ENCODE measurements at places on chromosomes 16 and 17.
A peak's percentile ranks its signal among the peaks of the same experiment; 100 is the strongest.

DNA sequence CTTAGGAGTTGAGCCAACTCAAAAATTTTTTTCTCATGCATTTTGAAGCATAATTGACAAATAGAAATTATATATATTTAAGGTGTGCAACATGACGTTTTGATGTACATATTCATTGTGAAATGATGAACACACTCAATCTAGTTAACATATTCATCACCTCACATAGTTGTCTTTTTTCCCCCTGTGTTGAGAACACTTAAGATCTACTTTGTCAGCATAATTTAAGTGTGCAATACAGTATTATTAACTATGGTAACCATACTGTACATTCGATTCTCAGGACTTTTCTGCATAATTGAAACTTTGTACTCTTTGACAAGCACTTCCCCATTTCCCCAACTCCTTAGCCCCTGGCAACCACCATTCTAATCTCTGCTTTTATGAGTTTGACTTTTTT is 192.2 kb upstream of the ZKSCAN2 start:
- no peak for DNase-seq

DNA sequence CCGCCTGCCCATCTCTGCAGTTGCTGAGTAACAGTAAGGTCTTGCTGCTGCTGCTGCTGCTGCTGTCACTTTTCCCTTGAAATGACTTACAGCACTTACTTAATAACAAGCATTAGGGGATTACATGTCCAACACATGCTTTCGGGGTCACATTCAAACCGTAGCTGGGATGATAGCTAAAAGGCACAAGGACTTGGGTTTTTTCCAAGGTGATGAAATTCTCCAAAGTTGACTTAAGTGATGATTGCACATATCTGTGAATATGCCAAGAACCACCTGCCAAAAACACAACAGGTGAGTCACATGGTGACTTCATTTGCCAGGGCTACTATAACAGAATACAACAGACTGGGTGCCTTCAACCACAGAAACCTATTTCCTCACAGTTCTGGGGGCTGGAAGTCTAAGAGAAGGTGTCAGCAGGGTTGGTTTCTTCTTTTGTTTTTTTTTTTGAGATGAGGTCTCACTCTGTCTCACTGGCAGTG is 121.9 kb upstream of the TNRC6C start:
- DNase-seq: no peak

DNA sequence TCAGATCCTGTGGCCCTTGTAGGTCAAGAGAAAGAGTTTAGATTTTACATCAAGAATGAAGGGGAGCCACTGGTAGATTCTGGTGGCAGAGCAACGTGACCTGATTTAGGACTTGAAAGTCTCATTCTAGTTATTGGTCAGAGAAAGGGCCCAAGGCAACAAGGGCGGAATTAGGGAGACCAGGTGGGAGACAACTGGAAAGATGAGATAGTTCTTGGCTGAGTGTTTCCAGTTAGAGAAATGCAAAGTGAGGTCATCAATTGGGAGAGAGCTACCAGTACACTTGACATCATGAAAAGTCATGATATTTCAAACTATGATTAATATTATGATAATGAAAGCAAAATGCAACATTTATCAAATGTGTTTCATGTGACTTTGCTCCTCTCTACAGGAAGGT is 147.2 kb upstream of the FAM20A start:
- DNase-seq: no peak

GRCh38 chr16:84618581-84619460 is 943 bp upstream of the COTL1 start:
- DNase-seq: no peak

DNA sequence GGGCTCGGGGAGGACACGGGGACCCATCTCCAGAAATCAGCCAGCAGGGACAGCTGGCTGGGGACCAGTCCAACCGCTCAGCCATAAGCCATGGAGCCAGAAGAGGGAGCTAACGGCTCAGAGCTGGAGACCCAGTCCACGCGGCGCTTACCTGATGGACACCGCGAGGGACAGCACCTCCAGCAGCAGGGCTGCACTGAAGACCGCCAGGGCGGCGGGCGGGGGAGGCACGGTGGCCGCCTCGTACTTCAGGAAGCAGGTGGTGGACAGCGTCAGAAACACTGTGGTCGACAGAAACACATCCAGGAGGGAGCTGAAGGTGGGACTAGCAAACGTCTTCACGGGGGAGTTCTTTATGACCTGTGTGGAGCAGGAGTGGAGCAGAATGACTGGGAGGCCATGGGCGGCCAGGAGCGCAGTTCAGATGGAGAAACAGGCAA is 102.6 kb upstream of the CREBBP start:
- peak; percentile 85 for DNase-seq

DNA sequence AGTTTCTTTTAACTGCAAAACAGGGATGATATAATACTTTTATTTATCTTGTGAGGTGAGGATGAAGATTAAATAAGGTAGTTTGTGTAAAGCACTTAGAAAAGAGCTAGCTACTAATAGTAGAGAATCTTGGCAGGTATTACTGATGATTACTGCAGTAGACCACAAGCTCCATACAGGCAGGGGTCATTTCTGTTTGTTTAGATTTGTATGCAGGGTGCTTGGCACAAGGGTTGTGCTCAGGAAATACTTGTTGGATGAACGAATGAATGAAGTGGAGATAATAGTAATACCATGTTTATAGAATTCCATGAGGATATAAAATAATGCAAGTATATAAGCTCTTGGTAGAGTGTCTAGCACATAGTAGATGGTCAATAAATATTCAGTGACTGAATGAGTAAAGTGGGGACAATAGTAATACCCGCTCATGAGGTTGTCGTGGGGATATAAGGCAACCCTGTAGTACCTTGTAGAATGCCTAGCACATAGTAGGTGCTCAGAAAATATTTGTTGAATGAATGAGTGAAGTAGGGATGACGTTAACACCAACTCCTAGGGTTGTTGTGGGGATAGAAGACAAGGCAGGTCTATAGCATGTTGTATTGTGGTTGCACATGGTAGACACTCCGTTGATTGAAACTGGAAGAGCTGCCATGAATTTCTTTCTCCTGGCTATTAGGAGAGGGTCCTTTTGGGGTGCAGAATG is 83.0 kb downstream of the ABCC1 start:
- no peak for DNase-seq

DNA sequence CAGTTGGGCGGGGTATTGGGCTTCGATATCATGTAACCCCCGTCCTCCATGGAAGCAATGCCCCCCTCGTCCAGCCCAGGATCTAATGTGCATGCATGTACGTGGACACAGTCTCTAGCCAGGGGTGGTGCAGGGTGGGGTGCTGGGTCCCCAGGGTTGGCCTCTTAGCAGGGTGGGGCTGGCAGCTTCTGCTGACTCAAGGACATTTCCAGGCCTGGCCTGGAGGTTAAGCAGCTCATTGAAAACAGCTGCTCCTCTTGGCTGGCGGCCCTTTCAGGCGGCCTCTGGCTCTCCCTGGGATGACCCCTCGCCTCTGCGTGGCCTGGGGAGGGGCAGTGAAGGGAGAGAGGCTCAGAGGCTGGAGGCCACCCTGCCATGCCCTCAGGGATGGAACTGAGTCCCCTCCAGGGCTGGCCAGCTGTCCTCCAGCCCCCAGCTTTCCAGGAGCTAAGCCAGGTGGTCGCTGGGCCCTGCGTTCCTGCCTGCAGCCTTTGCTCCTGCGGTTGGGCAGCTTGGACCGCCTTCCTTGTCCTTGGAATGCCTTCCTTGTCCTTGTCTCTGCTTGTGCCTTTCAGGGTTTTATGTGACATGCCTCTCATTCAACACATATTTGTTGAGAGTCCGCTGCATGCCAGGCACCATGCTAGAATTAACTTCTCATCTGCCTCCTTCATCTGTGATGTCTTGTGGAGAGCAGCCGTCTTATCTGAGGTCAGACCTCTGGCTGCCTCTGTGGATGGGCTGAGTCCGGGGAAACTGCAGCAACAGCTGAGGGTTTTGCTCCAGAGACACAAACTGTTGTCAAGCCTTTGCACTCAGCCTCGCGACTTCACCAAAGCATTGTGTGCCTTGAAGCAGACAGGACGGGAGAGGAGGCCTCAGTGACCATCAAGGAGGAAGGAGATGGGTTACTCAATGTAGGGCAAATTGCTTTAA is 26.6 kb downstream of the MRC2 start:
- peak; percentile 46 for DNase-seq

DNA sequence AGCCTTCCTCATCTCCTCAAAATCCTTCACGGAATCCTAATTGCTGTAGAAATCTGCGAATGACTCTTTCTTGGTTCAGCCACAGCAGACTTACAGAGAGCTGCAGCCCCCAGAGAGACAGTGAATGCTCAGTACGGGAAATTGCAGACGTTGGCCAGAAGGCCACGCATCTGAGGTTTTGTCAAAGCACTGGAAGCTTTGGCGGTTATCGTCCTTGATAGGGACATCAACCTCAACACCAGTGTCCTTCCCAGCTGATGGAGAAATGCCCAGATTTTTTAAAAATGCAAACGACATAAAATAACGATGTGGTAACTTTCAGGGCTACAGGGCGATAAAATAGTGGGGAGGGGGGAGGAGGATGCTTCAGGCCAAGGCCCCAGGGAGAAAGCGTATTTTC is 166.6 kb upstream of the CIBAR2 start:
- no peak for DNase-seq

GRCh38 chr17:74430706-74431567 is 951 bp upstream of the GPRC5C start:
- peak; percentile 75 for DNase-seq

DNA sequence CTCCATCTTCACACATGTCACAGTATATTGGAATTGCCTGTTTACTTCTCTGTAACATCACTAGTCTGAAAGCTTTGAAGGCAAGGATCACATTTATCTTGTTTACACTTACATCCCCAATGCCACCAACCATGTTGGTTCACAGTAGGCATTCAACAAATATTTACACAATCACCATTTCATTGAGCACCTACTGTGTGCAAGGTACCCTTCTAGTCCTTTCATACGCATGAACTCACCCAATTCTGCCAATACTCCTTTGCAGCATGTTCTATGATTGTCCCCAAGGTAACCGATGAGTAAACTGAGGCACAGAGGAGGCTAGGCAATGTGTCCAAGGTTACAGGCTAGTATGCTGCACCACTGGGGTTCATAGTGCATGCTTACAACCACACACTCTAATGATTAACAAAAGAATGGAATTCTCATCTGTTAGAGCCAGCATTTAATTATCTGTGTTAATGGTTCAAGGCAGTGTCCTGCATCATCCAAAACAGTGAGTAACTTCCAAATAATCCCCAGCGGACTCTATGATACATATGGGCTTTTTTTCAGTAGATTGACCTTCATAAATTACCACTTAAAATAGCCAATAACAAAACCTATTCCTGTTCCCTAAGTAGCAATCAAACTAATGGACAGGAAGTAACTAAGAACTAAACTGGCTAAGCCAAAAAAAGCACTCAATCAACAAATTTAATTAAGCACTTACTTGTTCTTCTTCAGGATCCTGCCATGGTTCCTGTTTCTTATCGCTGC is 364.5 kb upstream of the XYLT1 start:
- no peak for DNase-seq

- DNase-seq: peak; percentile 17
Measured at GRCh38 chr16:14958970-14959369, 15.9 kb upstream of the PDXDC1 start.

- peak; percentile 37 for DNase-seq
Measured at GRCh38 chr16:8589057-8589899, 1.0 kb downstream of the TMEM114 start.

- DNase-seq: peak; percentile 92
Measured at GRCh38 chr16:2964475-2965336, 631 bp downstream of the KREMEN2 start.

DNA sequence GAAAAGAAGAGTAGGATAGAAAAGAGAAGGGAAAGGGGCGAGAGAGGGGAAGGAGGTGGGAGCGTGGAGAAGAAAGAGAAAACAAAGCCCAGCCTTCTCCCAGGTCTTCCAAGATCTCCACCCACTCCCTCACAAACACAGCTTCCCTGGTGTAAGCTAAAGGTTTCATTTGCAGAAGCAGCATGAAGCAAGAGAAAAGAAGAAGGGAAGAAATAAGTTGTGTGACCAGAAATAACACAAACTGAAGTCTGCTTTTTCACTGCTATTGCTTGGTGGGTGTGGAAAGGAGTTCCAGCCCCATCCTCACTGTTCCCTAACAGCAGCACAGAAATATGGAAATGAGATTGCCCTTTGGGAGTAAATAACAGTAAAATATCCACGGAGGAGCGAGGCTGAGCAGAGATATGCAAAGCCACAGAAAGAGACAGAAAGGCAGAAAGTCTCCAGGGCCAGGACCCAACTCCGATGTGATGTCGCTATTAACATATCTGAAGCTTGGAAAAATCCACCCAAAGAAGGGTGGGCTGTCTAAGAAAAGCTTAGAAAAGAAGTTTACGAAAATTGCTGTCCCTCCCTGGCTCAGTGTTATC is 10.3 kb upstream of the GAS7 start:
- no peak for DNase-seq
